ENCODE measurements at places on chromosomes 6 and 20.

GRCh38 chr6:148524471-148524882 is 181.8 kb downstream of the SASH1 start:
- no peak for DNase-seq

GRCh38 chr6:41734666-41735426 is 562 bp downstream of the TFEB start:
- no peak for DNase-seq

DNA sequence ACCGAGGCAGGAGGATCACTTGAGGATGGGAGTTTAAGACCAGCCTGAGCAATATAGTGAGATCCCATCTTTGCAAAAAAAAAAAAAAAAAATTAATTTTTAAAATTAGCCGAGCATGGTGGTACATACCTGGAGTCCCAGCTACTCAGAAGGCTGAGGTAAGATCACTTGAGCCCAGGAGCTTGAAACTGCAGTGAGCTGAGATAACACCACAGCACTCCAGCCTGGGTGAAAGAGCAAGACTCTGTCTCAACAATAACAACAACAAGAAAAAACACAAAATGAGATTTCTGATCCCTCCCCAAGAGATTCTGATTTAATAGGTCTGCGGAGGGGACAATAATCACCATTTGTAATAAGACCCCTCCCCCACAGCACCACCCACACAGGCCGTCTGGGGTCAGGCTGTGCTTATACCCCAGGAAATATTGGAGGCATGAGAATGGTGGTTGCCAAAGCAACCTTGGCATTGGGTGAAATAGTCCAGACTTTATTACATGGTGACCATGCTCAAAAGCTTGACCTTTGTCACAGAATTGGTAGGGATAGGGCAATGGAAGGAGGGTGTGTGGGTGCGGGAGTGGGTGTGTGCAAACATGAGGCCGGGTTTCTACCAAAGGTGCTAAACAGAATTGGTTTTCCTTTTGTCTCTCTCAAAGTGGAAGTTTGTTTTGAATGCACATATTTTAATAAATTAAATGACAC is 24.4 kb upstream of the ADTRP start:
- DNase-seq, result no peak

- no peak for DNase-seq
Observed at GRCh38 chr6:121828146-121828886, 392.9 kb downstream of the GJA1 start.

GRCh38 chr20:5234158-5234557 is 82.6 kb downstream of the PROKR2 start:
- no peak for DNase-seq

- no peak for DNase-seq
Observed at GRCh38 chr20:53337390-53338101, 256.1 kb downstream of the ZNF217 start.

All from NCI-H1417 treated with DMSO at 0.1 percent for 48 hours (cell line).